ENCODE measurements at places on chromosomes 1 and 21.

DNA sequence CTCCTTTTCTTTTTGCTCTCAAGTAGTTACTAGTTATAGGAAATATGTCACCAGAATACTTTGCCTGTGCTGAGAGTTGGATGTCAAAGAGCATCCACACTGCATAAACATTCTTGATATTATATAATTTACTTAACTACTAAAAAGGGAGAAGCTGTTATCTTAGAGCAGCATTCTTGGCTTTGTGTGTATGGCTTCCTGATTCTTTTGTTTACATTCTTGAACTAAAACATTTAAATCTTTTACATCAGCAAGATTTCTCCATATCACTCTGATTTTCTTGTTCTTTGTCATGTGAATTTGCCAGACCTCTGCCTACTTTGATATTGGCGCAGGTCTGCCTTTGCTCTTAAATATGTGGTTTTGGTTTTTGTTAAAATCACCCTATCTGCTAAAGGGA, 48.8 kb downstream of the SUCO start:
- DNase-seq: no peak

DNA sequence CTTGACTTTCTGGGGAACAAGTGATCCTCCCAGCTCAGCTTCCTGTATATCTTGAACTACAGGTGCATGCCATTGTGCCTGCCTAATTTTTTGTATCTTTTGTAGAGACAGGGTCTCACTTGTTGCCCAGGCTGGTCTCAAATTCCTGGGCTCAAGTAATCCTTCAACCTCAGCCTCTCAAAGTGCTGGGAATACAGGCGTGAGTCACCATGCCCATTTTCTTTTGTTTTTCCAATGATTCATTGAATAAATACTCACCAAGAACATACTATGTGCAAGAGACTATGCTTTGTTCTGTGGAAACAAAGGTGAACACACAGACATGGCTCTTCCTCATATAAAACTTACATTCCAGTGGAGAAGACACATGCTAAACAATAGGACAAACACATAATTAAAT, 407.8 kb upstream of the DAB1 start:
- DNase-seq: no peak

DNA sequence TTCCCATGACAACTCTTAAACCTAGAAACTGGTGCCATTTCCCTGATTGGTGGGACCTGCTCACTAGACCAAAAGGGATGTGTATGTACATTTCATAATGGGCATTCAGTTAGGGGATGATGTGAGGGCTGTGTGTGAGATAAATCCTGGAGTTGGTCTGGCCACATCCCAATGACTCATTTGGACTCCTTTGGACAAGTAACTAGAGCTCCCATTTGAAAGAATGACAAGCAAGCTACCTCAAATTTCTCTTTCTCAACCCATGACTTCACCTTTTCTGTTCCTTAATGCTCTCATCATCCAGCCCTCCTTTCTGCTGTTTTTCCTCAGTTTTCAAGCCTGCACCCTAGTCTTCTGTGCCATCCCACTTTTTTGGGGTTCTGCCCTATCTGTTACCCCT, 27.9 kb downstream of the EBNA1BP2 start:
- no peak for DNase-seq

DNA sequence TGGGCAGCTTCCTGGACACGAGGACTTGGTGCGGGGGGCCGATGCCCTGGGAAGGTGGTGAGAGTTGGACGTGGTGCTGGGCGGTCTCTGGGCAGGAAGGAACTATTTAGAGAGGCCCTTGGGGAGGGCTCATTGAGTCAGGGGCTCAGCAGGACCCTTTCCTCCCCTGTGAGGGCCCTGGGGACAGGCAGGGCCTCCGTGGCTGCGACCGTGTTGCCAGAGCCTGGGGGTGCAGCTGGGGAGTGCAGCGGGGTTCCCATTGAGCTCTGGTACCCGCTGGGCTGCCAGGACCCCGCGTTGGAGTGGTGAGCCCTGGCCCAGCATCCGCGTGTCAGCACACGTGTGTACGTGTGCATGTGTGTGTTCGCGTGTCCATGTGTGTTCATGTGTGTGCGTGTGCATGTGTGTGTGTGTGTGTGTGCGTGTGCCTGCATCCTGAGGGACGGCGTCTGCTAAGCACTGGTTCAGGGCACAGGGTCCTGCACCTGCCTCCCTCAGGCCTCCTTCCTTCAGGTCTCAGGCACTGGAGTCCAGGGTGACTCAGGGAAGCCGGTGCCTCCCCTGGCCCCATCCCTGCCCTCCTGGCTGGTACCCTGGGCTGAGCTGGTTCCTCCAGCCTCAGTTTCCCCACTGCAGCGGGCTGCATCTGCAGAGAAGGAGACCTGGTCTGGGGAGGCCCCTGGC, 10.7 kb downstream of the RNF223 start:
- DNase-seq: no peak

DNA sequence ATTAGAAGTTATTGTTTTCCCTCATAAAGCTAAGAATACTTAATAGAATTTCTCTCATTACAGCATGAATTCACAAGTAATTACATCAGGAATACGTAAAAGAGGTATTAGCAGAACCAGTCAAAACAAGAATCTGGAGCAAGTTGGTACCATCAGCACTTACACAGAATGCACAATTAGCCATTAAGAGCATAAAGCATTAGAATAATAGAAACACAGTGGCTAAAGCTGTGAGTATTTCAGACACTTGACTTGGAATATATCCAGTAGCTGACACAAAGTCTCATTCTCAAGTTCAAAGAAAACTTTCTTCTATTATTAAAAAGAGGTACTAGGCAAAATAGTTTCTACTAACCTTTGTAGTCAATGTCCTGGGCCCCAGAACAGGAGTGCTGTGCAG, 49.6 kb downstream of the KRTAP19-8 start:
- DNase-seq: no peak

DNA sequence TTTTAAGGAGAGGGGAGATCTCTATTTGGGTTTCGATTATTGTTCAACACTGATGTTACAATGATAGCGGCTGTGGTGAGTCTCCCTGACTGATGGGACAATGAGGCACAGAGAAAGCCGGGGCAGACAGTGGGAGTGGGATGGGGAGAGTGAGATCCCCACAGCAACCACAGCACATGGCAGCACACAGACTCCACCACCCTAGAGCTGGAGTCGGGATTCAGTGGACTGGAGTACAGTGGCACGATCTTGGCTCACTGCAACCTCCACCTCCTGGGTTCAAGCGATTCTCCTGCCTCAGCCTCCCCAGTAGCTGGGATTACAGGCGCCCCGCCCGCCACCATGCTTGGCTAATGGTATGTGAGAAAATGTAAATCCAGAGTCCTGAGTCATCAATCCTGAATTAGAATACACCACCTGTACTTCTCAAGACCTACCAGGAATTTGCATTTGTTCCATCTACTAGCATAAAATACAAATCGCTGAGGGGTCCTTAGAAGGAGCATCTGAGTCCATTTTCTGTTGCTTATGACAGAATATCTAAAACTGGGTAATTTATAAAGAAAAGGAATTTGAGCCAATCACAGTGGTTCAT, 125.8 kb downstream of the TOMM20 start:
- no peak for DNase-seq

- no peak for DNase-seq
These were observed 64.2 kb downstream of the SLC45A1 start for GRCh38 chr1:8382051-8382505.

GRCh38 chr1:23026568-23026967, 7.3 kb downstream of the KDM1A start:
- no peak for DNase-seq

GRCh38 chr1:12057382-12057781, 5.7 kb upstream of the TNFRSF8 start:
- no peak for DNase-seq

- peak; percentile 30 for DNase-seq
These were observed 32.3 kb downstream of the KIAA2013 start for GRCh38 chr1:11893907-11894251.

- DNase-seq: peak; percentile 49
These were observed 34.6 kb downstream of the DNTTIP2 start for GRCh38 chr1:93844262-93845045.

DNA sequence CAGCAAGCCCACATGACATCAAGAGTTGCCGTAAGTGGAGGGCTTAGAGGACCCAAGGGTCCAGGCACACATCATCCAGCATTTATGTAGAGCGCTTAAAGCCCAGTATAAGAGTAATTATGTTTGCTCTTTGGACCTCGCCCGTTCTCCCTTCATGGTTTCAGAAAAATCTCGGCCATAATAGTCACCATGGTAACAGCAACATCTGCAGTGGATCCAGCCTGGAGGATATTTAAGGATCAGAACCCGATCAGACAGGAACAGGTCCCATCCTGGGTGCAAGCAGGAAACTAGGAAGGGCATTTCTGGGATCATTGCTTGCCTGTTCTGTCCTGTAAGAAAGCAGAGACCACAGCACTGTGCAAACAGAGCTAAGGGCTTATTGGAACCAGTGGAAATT, 89.9 kb upstream of the KAZN start:
- DNase-seq: no peak

DNA sequence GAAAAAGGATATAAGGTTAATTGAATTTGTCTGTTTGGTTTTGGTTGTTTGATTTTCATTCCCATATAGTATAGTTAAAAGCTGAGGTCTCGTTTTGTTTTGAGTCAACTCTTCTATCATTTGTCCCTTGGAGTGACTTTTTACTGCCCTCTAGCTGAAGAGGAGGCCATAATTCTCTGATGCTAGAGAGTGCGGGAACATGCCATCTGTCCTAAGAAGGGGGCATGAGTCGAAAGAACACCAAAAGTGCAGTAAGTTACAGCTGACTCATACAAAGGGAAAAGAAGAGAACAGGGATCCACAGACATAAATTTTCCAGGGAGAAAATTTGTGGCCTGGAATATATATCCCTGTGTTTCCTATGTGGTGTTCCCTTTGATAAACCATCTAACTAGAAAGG, 4.1 kb downstream of the KRTAP21-3 start:
- DNase-seq: no peak

GRCh38 chr1:204647114-204647804, 38.3 kb downstream of the LRRN2 start:
- no peak for DNase-seq

- no peak for DNase-seq
These were observed 5.8 kb downstream of the INKA2 start for GRCh38 chr1:111733183-111733991.

- no peak for DNase-seq
These were observed 151.7 kb downstream of the DAB1 start for GRCh38 chr1:57272150-57272549.

DNA sequence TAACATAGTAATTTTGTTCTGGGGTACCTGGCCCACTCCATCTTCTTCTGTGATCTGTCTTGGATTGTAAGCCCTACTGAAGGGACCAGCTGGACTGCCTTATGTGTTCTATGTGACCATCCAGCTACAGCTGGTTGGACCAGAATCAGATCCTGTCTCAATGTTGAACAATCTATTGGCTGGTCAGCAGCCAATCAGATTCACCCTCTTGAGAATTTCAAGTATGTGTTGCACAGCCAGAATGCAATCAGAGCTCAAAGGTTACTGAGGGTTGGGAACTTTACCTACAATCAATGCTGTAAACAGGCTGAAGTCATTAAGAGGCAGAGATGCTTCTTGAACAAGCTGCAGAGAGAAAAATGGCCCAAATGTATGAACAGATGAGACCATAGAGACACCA, 61.9 kb downstream of the KCNC4 start:
- DNase-seq: no peak

- no peak for DNase-seq
These were observed 5.1 kb upstream of the TIAM1 start for GRCh38 chr21:31349208-31349607.

GRCh38 chr1:77399250-77400086, 117.6 kb downstream of the AK5 start:
- no peak for DNase-seq

- DNase-seq: no peak
These were observed 10.3 kb downstream of the FBXO28 start for GRCh38 chr1:224124220-224124619.

GRCh38 chr1:168497376-168497950, 46.3 kb downstream of the XCL2 start:
- DNase-seq: no peak

- no peak for DNase-seq
These were observed 44.0 kb downstream of the MORN1 start for GRCh38 chr1:2347409-2347785.

- no peak for DNase-seq
These were observed 63.7 kb downstream of the FAAP20 start for GRCh38 chr1:2130871-2131289.

GRCh38 chr1:59015708-59016107, 231.9 kb upstream of the JUN start:
- no peak for DNase-seq

DNA sequence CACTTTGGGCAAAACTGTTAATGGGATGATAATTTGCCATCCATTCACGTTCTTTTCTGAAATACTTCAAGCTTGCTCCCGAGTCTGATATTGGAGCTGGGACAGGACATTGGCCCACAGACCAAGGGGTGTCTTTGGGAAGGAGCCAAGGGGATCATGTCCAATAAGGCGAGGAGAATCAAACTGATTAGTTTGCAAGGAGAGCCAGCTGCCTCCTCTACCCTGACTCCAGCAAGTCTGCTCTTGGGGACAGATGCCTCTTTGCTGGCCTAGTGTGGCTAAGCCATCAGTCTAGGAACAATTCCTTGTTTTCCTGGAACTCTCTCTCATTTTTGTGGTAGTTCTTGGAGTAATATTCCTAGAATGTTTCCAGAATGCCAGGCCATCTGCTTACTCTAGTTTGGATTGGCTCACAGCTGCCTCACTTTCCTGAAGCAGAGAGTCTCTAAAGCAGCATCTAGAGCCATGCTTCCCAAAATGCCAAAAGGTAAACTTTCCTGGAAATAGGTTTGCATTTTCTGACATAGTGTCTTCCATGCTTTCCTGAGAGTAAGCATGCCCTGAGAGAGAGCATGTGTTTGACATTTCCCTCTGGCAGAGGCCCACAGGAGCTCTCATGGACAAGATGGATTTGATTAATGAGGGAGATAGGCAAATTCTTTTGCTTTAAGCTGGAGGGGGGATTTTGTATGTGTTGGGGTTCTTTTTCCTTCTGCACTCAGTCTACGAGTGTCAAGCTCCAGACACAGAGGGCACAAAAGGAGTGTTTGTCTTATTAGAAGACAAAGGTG, 145.6 kb downstream of the GDAP2 start:
- no peak for DNase-seq

- no peak for DNase-seq
These were observed 76.8 kb downstream of the KCNJ15 start for GRCh38 chr21:38333301-38334272.

GRCh38 chr1:34739613-34740012, 15.2 kb upstream of the GJB5 start:
- DNase-seq: no peak

GRCh38 chr1:60091195-60091715, 17.7 kb upstream of the C1orf87 start:
- DNase-seq: no peak

All from NCI-H187 (cell line).